ENCODE measurements at places on chromosomes 1 and 21.

GRCh38 chr1:47433477-47434050 lies 4.3 kb upstream of the FOXD2 start:
- no peak for DNase-seq

- no peak for DNase-seq
Observed at GRCh38 chr1:204437796-204438570, 26.4 kb upstream of the PPP1R15B start.

- DNase-seq = peak; percentile 60
Observed at GRCh38 chr1:234899041-234899729, 229.5 kb downstream of the TOMM20 start.

DNA sequence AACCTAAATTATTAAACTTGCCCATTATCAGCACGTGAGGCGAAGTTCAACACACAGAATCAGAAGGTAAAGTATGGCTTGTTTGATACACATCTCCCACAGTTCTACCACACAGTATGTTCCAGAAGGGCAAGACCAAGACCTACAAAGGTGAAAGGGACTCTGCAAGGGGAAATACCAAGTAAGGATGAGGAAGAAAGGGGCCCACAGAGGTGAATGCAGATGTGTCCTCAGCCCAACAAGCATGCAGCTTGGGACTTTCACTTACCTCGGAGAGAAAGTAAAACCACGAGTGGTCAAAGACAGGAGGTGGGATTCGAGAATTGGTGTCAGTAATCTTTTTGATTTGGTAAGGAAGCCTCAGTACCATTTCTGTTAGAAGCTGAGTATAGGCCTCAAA lies 85.8 kb downstream of the UBR4 start:
- DNase-seq = no peak

GRCh38 chr1:106194206-106194605 lies 862.3 kb upstream of the PRMT6 start:
- DNase-seq = no peak

- DNase-seq = peak; percentile 45
Observed at GRCh38 chr1:1907098-1907736, 7.8 kb upstream of the CALML6 start.

- DNase-seq = no peak
Observed at GRCh38 chr1:100423832-100424337, 71.6 kb downstream of the CDC14A start.
